ENCODE measurements at places on chromosomes 11 and 22.

GRCh38 chr22:50208430-50208938 is 7.7 kb downstream of the SELENOO start:
- no peak for DNase-seq

DNA sequence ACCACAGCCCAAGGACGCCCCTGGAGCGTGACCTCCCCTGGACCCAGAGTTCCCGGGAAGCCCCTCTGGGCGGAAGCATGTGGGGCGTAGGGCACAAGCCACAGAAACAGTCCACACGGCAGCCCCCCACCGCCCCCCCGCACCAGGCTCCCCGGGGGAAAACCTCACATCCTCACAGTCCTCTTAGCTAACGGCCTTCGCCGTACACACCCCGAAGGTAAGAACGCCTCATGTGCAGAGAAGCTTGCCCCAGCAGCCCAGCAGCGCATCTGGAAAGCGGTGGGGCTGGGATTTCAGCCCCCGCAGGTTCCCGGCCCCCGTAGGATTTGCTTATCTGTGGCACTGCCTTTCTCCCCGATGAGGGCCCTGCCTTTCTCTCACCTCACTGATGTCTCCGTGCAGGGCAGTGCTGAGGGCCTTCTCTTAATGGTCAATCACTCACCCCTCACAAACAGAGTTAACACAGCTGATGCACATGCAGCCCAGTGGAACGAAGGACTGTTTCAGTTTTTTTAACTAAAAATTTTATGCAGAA is 309.2 kb downstream of the BRD1 start:
- DNase-seq = no peak

GRCh38 chr11:109864151-109864661 is 229.0 kb upstream of the ZC3H12C start:
- DNase-seq = no peak

DNA sequence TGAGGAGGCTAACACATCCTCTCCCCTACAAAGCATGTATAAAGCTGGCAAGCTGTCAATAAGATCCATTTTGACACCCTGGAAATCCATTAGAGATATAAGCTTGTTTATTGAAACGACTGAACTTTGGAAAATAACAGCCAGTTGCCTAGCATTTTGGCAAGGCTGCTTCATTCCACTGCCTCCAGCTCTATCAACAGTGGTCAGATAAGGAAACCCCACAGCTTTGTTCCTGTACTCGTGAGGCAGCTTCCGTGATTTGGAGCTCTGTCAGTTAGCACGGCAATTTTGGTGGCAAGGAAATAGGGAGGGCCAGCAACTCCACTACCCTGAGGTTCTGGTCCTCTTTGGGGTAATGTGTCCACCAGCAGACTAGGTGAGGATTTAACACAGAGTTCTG is 2.0 kb upstream of the OR51S1 start:
- no peak for DNase-seq

- DNase-seq = no peak
These were observed 29.4 kb upstream of the SLN start for GRCh38 chr11:107741044-107741823.

DNA sequence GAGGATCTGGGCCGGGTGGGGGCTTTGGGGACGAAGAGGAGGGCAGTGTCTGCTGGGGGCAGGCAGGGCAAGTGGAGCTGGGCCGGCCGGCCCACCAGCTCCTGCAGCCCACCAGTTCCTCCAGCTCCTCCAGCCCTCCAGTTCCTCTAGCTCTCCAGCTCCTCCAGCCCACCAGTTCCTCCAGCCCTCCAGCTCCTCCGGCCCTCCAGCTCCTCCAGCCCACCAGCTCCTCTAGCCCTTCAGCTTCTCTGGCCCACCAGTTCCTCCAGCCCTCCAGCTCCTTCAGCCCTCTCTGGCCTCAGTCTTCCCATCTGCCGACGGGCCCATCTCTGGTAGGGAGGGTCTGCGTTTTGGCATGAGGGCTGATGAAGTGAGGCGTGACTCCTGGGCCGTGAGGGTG is 9.2 kb upstream of the CCDC188 start:
- no peak for DNase-seq

DNA sequence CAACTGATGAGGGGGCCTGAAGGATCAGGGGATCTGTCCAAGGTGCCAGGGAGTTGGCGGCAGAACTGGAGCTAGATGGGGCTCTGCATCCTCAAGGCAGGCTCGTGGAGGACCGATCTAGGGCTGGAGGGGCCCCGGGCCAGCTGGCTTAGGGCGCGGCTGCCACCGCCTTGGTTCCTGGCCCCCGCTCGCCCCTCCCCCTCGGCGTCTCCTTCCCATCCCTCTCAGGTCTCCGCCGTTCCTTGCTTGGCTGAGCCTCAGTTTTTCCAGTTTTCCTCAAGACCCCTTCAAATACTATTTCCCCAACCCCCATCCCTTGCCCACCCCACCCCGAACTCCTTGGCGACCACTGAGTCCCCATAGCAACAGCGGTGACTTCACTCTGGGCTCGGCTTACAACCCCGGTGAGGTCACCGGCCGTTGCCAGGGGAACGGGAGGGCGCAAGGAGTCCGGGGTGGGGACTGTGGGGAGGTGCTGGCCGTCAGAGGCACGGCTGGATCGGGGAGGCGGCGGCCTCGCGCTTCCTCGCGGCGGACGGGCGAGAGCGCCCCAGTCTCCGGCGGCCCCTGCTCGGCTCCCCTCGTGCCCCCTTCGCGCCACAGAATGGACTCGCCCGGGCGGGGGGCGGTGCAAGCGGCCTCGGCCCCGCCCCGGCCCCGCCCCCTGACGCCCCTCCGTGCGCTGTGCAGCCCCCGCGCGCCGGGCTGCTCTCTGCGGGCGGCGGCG is 7.5 kb downstream of the FREY1 start:
- peak; percentile 47 for DNase-seq

- no peak for DNase-seq
These were observed 18.0 kb downstream of the TENM4 start for GRCh38 chr11:79422866-79423265.

- no peak for DNase-seq
These were observed 5.9 kb downstream of the ASCL2 start for GRCh38 chr11:2264366-2265053.

GRCh38 chr11:72083414-72083813 is 2.8 kb downstream of the LRRC51 start:
- DNase-seq = no peak

GRCh38 chr11:44600839-44601383 is 35.4 kb downstream of the CD82 start:
- no peak for DNase-seq

GRCh38 chr22:36948273-36949225 is 35.1 kb downstream of the CSF2RB start:
- DNase-seq = no peak

GRCh38 chr11:34305780-34306179 is 52.0 kb downstream of the ABTB2 start:
- no peak for DNase-seq

DNA sequence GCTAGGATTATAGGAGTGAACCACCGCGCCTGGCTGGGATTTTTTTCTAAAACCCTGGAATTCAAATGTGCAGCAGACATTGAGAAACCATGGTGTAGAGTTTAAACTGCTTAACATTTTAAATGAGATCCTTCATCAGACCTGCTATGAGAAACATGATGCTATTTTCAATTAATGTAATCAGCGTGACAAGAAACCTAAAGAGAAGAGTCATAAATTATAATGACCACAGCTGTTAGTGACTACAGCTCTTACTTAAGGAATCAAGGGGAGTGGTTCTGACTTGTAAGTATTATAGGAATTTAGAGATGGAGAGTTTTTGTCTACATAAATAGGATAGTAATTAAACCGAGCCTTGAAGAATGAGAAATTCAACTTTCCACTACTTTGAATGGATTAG is 170.6 kb downstream of the BARX2 start:
- no peak for DNase-seq

DNA sequence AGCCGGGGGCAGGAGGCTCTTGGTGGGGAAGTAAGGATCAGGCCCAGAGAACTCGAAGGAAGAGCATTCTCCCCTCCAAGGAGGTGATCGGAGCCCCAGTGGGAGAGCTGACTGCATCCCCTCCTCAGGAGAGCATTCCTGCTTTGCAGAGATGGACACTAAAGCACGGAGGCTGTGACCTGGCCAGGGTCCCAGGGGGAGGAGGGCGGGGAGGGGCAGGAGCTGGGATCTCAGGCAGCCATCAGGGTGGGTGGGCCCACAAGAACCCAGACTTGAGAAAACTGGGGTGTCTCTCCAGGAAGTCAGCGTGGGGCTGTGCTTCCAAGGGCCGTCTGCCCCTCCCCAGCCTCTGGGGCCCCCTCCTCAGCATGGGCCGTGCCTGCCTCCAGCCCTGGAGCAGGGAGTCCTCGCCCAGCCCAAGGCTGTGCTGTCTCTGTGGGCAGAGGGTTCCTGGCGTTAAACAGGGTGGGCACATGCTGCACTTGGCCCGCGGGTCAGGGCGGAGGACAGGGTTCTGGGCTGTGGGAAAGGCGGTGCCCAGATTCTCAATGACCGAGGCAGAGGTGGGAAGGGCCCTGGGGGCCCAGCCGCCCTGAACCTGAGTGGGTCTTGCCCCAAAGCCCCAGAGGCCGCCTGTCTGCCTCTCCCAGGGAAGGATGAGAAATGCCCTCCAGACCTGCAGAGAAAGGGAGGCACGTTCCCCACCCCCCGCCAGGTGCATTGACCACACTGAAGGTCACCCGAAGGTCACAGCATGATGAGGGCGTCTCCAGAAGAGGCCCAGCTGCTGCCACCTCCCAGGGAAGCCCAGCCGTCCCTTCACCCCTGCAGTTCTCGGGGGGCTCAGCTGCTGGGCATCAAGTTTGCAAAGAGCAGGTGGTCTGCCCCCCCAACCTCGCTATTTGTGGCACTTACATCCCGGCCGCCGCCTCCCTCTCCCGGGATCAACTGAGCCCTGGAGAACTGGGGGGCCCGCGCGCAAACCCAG is 643 bp downstream of the CEND1 start:
- DNase-seq = no peak
